ENCODE measurements at places on chromosomes 7 and 10.

- no peak for DNase-seq
These were observed 125.3 kb downstream of the CUX1 start for GRCh38 chr7:101942603-101943210.

DNA sequence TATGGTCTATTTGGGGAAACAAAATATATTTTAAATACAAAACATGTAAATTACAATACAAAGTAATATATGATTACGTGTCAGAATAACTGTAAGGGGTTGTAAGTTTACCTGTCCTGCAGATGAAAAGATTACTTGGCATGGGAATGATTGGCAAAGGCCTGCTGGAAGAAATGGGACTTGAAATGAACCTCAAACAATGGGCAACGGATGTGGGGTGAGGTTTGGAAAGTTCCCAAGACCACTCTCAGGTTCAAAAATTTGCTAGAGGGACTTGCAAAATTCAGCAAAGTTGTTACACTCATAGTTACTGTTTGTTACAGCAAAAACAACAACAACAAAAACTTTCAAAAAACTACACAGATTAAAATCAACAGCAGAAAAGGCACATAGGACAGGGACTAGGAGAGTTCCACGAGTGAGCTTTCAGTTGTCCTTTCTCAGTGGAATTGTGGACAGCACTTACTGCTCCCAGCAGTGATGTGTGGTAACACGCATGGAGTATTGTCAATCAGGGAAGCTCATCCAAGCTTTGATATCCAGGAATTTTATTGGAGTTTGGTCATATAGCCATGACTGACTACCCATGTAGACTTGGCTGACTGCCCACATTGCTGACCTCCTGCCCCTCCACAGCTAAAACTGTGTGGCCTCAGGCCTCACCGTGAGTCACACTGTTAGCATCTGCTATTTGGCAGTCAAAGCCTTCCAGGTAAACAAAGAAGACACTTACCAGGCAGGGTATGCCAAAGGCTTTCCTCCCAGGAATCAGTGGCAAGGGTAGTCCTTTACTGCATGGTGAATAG is 43.8 kb downstream of the EXOC6 start:
- DNase-seq: no peak

GRCh38 chr10:80158598-80159127 is 26.1 kb downstream of the PLAC9 start:
- DNase-seq: no peak

- DNase-seq: no peak
These were observed 39.2 kb downstream of the PAPOLB start for GRCh38 chr7:4822677-4823076.

DNA sequence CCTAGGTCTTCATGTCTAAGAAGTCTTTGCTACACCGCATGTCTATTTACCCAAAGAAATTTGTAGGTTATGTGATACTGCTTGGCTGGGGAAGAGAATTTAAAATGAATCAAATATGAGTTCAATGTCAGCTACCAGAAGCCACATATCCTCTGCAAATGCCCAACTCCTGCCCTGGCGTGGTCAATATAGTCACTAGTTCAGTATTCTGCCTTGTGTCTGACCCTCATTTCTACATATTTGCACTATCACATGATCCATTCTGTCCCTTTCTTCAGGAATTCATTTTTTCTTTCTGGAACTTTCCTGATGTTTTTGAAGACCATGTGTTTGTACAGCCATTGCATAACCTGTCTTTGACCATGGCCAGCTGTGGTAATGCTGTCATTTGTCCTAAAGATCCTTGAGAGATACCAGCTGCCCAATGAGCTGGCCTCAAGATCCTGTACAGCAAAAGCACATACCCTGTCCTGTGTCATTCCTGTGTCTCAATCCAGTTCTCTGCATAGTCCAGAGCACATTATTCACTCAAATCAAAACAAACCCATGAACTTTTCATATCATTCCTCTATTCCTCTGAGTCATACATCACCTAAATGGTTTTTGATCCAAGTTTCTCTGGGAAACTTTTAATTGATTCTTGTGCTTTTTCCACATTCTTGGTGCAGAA is 524.5 kb downstream of the PARD3 start:
- DNase-seq: no peak

DNA sequence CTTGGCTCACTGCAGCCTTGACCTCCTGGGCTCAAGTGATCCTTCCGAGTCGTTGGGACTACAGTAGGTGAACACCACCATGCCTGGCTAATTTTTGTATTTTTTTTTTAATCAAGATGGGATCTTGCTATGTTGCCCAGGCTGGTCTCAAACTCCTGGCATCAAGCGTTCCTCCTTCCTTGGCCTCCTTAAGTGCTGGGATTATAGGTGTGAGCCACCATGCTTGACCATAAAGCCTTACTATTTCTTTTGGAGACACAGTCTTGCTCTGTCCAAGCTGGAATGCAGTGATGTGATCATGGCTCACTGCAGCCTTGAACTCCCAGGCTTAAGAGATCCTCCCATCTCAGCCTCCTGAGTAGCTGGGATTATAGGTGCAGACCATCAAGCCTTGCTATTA is 12.6 kb downstream of the TFAM start:
- no peak for DNase-seq

DNA sequence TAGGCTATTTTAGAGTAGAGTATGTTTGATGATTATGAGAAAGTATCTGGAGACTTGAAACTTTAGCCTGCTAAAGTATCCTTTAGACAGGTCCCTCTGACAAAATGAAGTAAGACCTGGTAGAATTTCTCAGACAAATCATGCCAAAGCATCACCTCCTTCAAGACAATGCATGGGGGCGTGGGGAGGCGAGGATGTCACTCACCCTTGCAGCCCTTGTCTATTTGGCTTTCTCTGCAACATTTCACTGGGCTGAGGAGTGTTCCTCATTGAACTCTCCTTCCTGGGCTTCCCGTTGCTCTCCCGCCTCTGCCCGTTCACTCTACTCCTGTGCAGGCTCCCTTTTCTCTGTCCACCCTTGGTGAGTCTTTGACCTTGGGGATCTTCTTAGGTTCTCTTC is 98.5 kb downstream of the JAZF1 start:
- no peak for DNase-seq

DNA sequence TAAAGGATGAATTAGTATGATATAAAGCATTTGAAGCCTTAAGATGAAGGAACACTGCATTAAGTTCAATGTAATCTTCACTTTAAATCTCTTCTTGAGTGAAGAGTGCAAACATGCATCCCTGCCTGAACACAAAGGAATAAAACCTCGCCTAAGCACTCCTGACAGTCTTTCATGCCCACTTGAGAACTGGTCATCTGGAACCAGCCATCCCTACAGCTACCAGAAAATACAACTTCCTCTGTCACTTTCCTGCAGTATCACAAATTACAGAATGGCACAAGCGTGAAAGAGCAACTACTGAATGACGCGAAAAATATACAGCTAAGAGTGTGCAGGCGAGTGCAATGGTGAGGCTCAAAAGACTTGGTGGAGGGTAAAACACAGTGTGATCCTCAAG is 1079.9 kb downstream of the CNTNAP2 start:
- no peak for DNase-seq

- no peak for DNase-seq
These were observed 129.1 kb downstream of the SUGCT start for GRCh38 chr7:40263752-40264390.

DNA sequence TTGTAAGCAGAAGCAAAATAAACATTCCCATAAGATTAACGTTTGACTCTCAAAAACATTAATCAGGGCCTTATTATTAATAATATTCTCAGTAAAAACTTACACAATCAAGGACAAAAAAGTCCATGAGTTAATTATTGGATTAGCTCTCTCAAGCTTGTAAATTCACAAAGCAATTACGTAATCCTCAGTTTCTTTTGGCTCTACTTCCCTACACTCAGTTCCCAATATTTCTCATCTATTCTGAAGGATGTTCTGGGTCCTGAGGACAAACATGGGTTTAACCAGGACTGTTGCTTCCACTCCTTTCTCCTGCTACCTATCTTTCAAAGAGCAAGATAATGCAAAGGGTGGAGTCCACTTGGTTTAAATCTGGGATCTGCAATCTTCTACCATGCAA is 15.1 kb downstream of the FBXL13 start:
- DNase-seq: no peak

DNA sequence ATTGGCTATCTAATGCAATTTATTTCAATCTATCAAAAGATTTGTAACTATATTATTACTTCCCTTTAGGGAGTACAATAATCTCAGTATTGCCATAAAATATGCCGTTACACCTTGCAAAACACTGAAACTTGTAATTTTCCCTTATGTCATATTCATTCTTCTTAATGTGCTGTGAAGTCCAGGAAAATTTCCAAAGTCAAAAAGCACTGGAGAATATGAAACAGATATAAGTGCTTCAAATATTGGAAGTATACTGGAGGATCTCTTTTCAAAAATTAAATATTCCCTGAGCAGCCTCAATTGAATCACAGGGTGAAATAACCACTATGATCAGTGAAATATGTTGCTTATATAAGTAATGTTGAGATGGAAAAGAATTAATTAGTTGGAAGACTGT is 356.0 kb downstream of the PPP1R3A start:
- no peak for DNase-seq

GRCh38 chr7:18419456-18419855 is 76.1 kb upstream of the HDAC9 start:
- DNase-seq: no peak

- no peak for DNase-seq
These were observed 42.9 kb downstream of the ELFN1 start for GRCh38 chr7:1712907-1713501.

GRCh38 chr10:101878869-101879268 is 35.3 kb upstream of the KCNIP2 start:
- DNase-seq: no peak

DNA sequence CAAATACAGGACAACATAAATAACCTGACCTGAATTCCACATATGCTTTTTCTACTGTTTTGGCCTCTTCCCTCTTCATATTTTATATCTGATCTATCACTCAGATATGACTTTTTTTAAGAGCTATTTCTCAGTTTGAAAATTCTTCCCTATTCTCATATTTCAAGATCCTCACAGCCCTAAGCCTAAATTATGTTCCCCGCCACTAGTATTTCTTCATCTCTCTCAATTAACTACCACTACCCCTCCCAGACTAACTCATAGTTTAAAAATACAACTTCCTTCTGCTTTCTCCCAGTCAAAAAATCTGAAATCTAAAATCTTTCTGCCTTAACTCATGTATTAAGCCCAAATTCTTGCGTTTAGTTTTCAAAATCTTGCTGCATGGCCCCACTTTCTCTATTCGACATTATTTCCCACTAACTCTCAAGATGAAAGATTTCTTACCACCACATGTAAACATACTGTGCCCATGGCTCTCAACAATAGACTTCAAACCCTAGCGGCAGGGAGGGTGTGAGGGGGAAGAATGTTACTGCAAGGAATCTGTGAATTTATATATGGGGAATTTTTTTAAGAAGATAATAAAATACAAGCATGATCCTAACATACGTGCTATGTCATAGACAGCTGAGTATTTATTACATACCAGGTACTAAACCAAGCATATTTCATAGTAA is 64.6 kb downstream of the TFEC start:
- no peak for DNase-seq

DNA sequence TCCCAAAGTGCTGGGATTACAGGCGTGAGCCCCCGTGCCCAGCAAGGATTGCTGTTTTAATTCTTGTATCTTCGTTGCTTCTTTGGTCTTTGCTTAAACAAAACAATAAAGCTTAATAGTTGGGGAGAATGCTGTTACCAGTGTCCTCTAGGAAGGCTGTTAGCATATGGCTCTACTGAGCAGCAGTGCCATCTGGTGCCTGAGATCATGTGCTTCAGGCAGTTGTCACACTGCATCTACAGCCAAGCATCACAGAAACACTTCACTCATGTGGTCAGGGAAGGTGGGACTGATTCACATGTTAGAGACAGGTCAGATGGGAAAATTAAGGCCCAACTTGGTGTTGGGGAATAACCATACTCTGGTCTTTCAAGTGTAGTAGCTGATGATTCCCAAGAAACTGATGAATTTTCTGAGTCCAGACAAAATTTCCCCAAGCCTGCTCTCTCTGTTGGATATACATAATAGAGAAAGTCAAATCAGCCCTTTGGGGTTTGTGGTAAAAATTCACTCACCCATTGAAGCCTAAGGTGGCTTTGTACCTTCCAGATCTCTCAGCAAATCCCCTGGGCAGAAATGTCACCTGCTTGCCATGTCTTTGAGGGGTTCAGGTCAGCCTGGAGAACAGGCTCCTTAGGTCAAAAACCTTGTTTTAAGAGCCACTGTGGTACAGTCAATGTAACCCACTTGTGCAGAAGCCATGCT is 28.4 kb downstream of the UBE2D4 start:
- DNase-seq: no peak

DNA sequence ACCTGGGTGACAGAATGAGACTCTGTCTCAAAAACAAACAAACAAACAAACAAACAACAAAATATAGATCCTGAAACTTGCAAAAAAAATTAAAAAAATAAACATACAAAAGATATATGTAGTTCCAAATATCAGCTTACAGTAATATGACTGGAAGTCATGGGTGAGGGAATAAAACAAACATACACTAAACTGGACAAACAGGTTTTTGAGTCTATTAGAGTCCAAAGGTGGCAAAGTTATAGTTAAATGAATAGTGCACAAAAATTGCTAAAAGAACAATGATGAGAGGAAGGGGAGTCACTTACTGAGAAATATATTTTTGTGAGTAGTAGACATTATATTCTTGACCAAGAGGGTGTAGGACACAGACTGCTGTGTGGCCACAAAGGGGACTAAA is 16.7 kb upstream of the RSBN1L start:
- no peak for DNase-seq

GRCh38 chr10:35017608-35018007 is 72.5 kb downstream of the CUL2 start:
- no peak for DNase-seq

- no peak for DNase-seq
These were observed 105.4 kb upstream of the FAM133B start for GRCh38 chr7:92695308-92696261.

GRCh38 chr10:131478377-131478989 is 167.0 kb upstream of the TCERG1L start:
- no peak for DNase-seq

- DNase-seq: no peak
These were observed 64.1 kb upstream of the INSIG1 start for GRCh38 chr7:155233311-155234157.

GRCh38 chr7:73533742-73534141 is 11.6 kb upstream of the BAZ1B start:
- no peak for DNase-seq

- DNase-seq: no peak
These were observed 90.5 kb downstream of the WIPF3 start for GRCh38 chr7:29896685-29897411.

- DNase-seq: no peak
These were observed 23.2 kb upstream of the PPA1 start for GRCh38 chr10:70256463-70256862.
